ENCODE measurements at places on chromosomes 11 and 22.

- no peak for DNase-seq
Observed at GRCh38 chr22:49063545-49063890, 764.2 kb downstream of the BRD1 start.

DNA sequence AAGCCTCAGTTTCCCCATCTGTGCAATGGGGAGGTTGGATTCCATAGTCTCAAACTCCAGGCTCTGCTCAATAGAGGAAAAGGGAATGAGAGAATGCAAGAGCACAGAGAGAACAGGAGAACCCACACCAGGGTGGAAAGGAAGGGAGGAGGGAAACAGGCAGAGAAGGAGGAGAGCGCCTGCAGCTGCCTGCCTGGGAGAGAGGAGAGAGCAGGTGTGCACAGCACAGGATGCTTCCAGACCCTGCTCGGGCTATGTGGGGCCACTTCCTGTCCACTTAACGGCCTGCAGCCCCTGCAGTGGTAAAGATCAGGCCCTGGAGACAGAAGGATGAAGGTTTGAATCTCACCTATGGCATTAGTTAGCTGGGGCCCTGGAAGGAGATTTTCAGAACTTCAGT is 12.3 kb downstream of the LRRC32 start:
- no peak for DNase-seq

GRCh38 chr11:64181506-64182411 is 4.2 kb upstream of the STIP1 start:
- DNase-seq = no peak

DNA sequence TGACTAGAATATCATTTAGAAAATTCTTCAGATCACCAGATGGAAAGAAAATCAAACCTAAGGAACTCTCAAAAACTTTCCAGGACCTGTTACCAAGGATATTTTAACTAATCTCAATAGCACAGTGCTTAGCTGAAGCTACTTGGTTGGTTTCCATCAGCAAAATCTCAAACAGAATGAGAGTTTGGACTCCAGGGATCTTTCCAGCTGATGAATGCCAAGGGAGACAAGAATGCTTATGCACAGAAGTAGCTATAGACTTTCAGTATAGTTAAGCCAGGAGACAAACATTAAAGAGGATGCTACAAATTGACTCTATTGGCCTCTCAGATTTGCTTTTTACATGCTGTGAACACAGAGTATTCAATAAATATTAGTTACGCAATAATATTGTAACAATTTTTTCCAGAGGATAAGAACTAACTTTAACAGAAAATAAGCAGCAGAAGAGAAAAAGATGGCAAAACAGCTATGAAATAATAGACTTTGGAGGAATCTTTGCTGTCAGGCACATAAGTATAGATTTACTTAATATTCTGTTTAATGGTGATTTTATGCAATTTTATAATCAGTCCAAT is 331.4 kb downstream of the DLG2 start:
- DNase-seq = no peak

DNA sequence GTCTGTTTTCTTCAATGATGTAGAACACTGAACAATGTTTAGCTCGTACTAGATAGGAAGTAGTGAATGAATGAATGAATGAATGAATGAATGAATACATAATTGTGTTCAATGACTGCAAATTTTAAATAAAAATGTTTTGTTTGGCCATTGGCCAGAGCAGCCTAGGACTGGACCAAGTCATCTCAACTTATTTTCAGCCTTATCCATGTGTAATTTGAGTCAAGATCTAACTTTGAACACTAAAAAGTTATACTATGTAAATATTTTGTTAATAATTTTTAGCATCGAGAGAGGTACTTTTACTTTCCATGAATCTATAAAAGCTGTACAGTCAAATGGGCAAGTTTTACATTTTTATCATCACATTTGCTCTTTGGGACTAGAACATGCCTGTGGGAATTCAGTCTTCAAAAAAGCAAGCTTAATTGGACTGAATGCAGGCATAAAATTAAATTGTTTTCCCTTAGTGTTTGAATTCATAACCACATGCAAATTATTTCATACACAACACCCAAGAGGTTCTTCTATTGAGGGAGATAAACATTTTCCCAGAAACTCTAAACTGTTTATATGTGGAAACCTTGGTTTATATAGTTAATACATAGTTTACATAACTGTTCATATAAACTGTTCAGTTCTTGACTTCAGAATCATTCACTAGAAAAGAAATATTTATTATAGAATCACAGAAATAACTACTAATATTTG is 222.1 kb upstream of the ANO3 start:
- no peak for DNase-seq

DNA sequence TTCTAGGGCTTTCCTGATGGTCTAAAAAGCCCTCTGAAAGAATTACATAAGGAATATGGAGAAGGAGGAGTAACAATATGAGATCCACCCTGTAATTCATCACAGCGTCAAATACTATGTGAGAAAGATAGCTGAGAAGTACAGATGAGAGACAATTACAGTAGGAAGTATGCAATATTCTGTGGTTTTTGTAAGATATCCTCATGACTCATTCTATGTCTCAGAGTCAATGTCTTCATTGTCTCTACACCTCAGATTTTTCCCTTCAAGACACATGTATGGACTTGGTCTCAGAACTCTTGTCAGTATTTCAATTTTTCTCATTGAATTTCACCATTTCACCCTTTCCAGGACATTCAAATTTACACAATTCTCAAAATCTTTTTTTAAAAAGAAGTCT is 343.3 kb upstream of the CTSC start:
- DNase-seq = no peak

DNA sequence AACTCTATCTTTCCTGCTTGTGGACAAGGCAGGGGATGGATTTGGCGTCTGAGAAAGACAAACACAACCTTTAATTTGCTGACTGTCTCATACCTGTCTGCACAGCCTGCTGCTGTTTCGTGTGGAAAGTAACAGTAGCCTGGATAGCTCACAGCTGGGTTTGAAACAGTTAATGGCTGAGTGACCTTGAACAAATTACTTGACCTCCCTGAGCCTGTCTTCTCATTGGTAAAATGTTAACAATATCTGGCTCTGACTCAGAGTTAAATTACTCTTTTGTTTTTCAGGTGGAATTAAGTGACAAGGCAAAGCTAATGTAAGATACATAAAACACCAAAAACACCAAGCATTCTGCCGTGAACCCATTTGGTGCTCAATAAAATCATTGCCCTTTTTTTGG is 41.1 kb upstream of the ADA2 start:
- DNase-seq = no peak

DNA sequence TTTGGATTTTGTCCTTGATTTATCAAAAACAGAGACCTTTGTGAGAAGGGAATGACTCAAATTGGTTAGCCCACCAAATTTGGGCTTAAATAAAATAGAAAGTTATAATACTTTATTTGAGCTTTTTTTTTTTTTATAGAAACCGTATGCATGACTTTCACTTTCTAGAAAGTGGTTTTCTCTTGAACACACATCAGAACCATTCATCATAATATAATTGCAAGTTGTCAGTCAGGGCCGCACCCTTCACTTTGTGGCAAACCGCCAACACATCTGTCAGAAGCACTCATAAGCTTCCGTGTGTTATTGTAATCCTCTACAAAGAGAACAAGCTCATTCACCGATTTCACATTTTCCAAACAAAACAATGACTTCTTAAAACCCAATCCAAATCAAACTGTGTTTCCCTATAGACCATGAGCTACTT is 76.1 kb downstream of the SOX6 start:
- no peak for DNase-seq

- DNase-seq = no peak
Observed at GRCh38 chr11:32184041-32184722, 93.3 kb downstream of the RCN1 start.

DNA sequence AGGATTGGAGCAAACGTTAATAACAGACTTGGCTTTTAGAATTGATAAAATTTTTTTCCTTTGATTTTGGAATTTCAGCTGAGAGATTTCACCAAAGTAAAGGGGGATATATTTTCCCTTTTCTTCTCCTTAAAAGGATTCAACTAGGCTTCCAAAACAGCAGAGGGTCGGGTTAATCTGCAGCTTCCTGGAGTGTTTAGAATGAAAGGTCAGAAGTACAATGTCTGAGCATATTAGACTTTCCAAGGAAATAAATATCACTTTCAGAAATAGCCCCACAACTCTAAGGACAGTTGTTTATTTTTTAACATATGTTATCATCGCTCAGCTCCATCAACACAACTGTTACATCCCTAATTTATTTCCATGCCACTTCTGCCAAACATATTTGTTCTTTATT is 1532.9 kb upstream of the RAG2 start:
- DNase-seq = no peak

- DNase-seq = no peak
Observed at GRCh38 chr11:31987118-31988005, 103.5 kb upstream of the RCN1 start.

DNA sequence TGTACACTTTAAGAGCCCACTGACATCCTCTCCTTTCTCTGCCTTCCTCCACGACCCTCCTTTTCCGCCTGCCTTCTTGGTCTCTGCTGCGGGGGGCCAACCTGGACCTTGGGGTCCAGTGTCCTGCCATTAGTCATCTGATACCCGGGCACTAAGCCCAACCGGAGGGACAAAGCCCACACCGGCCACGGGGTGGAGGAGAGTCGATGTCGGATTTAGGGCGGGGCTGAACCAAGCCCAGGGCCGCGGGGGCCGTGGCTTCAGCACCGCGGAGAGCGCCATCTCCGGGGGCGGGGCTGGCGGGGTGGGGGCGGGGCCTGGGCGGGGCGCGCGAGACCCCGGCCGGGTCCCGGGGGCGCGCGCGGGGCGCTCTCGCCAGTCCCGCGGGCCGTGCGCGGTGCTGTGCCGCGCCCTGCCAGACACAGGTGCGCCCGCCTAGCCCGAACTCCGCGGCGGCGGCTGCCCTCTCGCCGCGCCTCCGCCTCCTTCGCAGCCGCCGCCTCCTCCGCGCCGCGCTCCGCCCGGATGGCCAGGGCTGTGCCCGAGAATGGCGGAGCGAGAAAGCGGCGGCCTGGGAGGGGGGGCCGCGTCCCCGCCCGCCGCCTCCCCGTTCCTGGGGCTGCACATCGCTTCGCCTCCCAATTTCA is at the start of gene MAPK8IP1:
Gene MAPK8IP1, plus strand, starts transcription at position 378 of the 647 bp plus-strand sequence. Its CDS starts 170 bp downstream, at position 548.
- peak; percentile 52 for DNase-seq

- no peak for DNase-seq
Observed at GRCh38 chr11:34586488-34587281, 34.2 kb upstream of the EHF start.

DNA sequence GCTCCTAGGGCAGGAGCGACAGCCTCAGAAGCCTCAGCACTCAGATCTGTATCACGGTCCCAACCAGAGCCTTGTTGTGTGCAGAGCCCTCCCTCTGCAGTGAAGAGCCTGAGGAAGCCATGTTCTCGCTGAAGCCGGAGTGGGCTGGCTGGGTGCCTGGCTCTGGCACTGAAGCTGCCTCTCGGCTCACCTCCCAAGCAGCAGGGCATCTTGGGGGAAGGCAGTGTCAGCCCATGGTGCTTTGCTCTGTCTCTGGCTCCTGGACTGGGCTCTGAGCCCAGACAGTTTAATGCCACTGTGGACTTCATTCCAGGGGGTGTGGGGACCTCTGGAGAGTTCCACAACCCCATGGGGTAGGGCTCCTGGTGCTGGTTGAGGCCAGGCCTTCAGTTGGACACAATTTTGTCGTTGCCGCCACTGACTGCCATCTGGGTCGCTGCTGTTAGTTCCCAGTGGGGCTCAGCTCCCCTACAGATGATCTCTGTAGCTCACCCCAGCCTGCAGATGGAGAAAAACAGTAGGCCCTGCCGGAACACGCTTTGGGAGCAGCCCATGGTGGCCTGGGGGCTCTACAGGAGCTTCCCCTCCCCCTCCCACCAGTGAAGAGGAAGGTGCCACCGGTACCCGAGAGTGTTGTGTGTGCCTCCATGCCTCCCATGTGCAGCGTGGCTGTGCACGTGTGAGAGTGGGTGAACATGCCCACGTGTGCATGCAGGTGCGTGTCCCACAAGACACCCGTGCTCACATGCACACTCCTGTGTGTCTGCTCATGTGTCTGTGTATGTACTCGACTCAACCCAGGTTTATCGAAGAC is 86.5 kb upstream of the B3GAT1 start:
- no peak for DNase-seq

DNA sequence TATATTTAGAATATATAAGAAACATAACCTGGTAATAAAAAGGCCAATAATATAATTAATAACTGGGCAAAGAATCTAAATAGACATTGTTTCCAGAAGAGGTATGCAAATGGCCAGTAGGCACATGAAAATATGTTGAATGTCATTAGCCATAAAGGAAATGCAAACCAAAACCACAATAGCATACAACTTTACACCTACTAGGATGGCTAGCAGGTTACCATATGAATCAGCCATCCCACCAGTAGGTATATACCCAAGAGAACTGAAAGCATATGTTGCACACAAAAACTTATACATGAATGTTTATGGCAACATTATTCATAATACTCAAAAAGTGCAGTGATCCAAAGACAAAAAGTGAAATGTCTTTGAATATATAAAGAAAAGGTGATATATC is 2.7 kb upstream of the OR2D2 start:
- DNase-seq = no peak

DNA sequence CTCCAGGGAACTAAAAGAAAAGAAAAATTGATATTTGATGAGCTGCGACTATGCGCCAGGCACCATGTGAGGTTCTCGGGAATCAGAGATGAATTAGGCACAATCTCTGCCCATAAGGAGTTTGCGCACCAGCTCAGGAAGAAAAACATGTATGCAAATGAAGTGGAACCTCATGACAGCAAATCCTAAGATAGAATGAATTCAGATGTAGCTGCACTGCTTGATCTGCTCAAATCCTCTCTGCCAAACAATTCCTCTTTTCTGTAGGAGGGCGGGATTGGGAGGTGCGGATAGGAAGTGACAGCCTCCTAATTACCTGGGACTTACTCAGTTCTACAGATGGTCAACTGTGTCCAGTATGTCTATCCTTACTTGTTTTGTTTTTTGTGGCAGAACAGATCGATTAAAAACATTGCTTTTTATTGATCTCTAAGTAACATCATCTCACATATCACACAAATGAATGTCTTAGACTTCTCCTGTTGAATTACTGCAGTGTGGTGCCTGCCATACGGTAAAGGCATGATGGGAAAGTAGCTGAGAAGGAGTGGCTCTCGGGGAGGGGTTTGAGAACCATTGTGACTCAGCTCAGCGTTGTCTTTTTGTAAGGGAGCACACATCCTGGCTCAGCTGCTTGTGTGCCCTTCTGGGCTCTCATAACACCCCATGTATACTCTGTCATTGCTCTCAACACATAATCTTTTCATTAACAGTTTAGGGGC is 13.9 kb downstream of the CRTAM start:
- no peak for DNase-seq

GRCh38 chr11:82831364-82831763 is 68.9 kb downstream of the PRCP start:
- no peak for DNase-seq

DNA sequence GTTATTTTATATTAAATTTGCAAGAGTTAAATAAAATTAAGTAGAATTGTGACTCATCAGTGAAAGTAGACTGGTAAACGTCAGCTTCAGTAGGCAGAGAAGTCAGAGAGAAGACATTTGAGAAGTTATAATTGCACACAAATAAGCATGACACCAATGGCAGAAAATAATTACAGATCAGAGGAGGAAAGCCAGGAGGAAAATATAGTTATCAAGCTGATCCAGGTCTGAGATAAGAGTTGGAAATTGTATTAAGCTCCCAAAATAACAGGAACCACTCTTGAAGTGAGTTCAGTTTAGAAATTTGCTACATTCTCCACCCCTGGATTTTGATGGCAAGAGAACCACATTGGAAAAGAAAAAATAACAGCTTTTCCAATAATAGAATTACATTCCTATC is 533.8 kb upstream of the CHORDC1 start:
- DNase-seq = no peak

All from CD4-positive, CD25-positive, alpha-beta regulatory T cell (primary cell).